GM12878 (cell line): ENCODE measurements at places on chromosomes 12 and 14. TPM values are rescaled to one million over a fixed set of nuclear protein-coding genes. Genes with fewer than 3 reads are reported as not detected.

The RCOR1 gene
- total RNA-seq: 10.4 and 12.2 TPM in 2 replicates

The MED6 gene
- 30.2 and 33.5 TPM in 2 replicates for total RNA-seq

The ACVRL1 gene
- 0.29 TPM in 1 of 2 replicates, not detected in the other for total RNA-seq

The TROAP gene
- total RNA-seq: 48.8 and 58.2 TPM in 2 replicates

The LGMN gene
- total RNA-seq: 3.3 and 3.5 TPM in 2 replicates

The APOF gene
- total RNA-seq: not detected in 2 replicates

The SLC41A2 gene
- 18.5 and 19.0 TPM in 2 replicates for total RNA-seq

The TOMM20L gene
- total RNA-seq: not detected in 2 replicates

The KRT72 gene
- not detected in 2 replicates for total RNA-seq

The LYZ gene
- 0.77 and 1.9 TPM in 2 replicates for total RNA-seq

The PELI2 gene
- total RNA-seq: 0.05 TPM in 2 replicates

The A2M gene
- total RNA-seq: 2.0 and 3.5 TPM in 2 replicates

The CD69 gene
- total RNA-seq: 10.8 and 12.4 TPM in 2 replicates

The NYNRIN gene
- total RNA-seq: 0.05 and 0.15 TPM in 2 replicates

The GCH1 gene
- 36.8 and 39.1 TPM in 2 replicates for total RNA-seq

The TMCC3 gene
- 20.5 and 22.5 TPM in 2 replicates for total RNA-seq

The BCL2L14 gene
- total RNA-seq: 0.85 and 2.2 TPM in 2 replicates

The C14orf132 gene
- 0.05 and 0.19 TPM in 2 replicates for total RNA-seq

The HRK gene
- total RNA-seq: not detected in 2 replicates

The SPIC gene
- 0.29 TPM in 1 of 2 replicates, not detected in the other for total RNA-seq

The ARID4A gene
- 14.1 and 14.4 TPM in 2 replicates for total RNA-seq

The GLS2 gene
- total RNA-seq: 3.4 and 3.7 TPM in 2 replicates

The BCL11B gene
- total RNA-seq: 5.3 and 5.5 TPM in 2 replicates

The RNF212B gene
- not detected in 2 replicates for total RNA-seq

The USP44 gene
- total RNA-seq: 0.05 and 0.26 TPM in 2 replicates

The SLC7A8 gene
- 0.28 and 0.45 TPM in 2 replicates for total RNA-seq

The STXBP6 gene
- 1.5 and 1.7 TPM in 2 replicates for total RNA-seq

The GALNT9 gene
- not detected in 2 replicates for total RNA-seq

The MSRB3 gene
- total RNA-seq: 1.2 and 2.2 TPM in 2 replicates

The EVL gene
- 104 and 112 TPM in 2 replicates for total RNA-seq

The SRRM4 gene
- not detected in 2 replicates for total RNA-seq

The CLEC6A gene
- total RNA-seq: not detected in 2 replicates

The PCNX4 gene
- 40.5 and 41.4 TPM in 2 replicates for total RNA-seq

The ADGRD1 gene
- total RNA-seq: 0.82 and 1.3 TPM in 2 replicates

The KLRK1 gene
- total RNA-seq: 0.64 and 1.2 TPM in 2 replicates

The MYH6 gene
- not detected in 2 replicates for total RNA-seq

The FAM186B gene
- 0.48 and 0.69 TPM in 2 replicates for total RNA-seq

The BHLHE41 gene
- total RNA-seq: 0.13 and 0.45 TPM in 2 replicates
